Temporal lobe (tissue), 4 donors: ENCODE measurements at places on chromosomes 5 and 9. TPM values are rescaled to one million over a fixed set of nuclear protein-coding genes. Genes with fewer than 3 reads are reported as not detected.

The ADAMTS19 gene
- 2.2 TPM for total RNA-seq

The GSN gene
- total RNA-seq: 18.2 TPM

The SPATA31D4 gene
- not detected for total RNA-seq

The NLN gene
- total RNA-seq: 61.2 TPM

The C9orf153 gene
- total RNA-seq: 0.25 TPM

The PCDHGB2 gene
- 7.1 TPM for total RNA-seq

The GPR21 gene
- total RNA-seq: 10.3 TPM
